ENCODE measurements at places on chromosomes 3 and 15. TPM values are rescaled to one million over a fixed set of nuclear protein-coding genes. Genes with fewer than 3 reads are reported as not detected.

DNA sequence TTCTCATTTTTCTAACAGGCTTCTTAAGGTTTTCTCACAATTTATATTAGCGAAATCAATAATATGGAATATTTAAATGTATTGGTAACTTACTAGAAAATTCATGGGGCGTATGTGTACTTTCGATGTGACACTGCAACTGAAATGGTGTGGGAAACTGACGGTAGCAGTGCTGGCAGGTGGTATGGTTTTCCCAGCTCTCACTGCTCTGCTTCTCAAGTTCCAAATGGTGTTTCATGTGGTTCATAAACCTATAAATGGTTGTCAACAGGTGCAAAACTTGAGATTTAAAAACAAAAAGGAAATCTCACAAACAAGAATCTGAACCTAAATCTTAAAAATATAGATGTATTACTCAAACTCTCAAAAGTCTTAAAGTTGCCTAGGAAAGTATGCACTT, 54.7 kb downstream of the ZNF280D start:
- no peak for DNase-seq

DNA sequence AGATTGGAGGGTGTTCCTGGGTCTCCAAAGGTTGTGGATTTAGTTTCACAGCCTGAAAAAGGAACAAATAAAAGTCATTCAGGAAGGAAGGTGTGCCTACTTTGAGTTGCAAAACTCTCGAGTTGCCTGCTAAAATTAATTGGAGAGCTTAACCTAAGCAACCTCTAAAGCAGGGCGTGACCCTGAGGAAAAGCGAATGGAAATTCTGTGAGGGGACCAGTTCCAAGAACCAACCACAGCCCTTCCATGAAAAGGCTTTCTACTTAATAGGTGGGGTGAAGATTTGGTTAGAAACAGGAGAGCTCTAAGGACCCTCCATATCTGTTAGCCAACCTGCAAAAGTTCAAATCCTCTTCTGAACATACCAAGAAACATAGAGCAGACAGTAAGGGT, 1.5 kb downstream of the CD80 start:
- DNase-seq = no peak

NKIRAS1 gene
- total RNA-seq = 8.8 TPM

DNA sequence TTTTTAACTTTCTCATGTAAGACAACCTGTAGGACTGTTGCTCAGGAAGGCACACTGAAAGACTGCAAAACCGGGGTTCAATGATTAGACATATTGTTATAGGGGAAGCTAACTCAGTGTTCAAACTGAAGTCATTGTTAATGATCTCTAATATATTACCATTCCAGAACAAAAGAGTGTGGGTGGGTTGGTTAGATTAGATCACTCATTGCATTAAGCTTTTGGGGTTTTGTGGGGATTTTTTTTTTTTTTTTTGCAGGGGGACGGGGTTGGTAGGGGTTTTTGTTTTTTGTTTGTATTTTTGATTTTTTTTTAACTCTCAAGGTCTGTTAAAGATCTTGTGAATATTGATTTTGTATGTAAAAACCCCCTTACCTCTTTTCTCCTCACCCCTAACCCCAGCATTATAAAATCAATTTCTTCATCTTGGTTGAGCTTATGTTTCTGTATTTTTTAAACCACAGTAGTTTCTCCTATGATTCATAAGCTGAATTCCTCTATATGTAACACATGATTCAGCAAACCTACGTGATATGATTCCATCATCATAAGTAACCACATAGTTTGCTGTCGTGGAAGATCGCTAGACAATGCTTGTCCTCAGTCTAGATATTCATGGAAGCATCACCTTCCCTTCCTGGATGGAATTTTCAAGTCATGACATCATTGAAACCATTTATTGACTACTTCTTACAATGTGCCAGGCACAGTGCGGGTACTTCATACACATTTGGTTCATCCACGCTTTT, 544.1 kb upstream of the MDFIC2 start:
- DNase-seq = no peak

- DNase-seq = no peak
These were observed 17.8 kb downstream of the SPTBN5 start for GRCh38 chr15:41876007-41876406.

- no peak for DNase-seq
These were observed 277.6 kb upstream of the STT3B start for GRCh38 chr3:31255007-31255581.

DNA sequence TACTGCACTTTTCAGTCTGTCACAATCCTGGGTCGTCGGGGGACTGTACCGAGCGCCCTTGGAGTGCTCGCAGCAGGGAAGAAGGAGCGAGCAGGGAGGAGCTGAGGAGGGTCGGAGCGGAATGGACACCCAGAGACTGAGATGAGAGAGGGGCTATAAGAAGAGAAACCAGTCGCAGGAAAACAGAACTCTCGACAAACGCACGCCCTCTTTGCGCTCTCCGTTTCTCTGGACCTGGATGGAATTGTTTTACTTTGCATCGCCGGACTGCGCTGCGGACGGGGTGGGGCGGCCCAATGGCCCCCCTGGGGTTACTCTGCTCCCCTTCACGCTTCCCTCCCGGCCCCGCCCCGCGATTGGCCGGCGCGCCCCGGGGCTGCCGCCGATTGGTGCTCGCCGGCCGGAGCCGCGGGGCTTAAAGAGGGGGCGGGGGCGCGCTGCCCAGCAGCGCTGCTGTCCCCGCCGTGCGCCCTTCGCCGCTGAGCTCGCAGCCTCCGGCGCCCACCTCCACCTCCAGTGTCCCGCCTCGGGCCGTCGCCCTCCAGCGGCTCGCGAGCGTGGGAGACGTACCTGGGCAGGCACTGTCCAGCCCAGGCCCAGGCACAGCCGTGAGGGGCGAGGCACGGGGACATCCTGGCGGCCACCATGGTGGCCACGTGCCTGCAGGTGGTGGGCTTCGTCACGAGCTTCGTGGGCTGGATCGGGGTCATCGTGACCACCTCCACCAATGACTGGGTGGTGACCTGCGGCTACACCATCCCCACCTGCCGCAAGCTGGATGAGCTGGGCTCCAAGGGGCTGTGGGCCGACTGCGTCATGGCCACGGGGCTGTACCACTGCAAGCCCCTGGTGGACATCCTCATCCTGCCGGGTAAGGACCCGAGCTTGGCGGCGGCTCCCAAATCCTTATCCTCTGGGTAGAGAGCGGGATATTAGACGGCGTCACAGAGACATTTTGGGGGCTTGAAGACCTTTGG, at the start of gene CLDN11:
CLDN11 (plus strand) TSS at position 447 of the 977 bp plus-strand sequence; CDS start at position 646, 199 bp downstream.
- DNase-seq = no peak

TMEM43 gene
- total RNA-seq = 42.7 TPM

DNA sequence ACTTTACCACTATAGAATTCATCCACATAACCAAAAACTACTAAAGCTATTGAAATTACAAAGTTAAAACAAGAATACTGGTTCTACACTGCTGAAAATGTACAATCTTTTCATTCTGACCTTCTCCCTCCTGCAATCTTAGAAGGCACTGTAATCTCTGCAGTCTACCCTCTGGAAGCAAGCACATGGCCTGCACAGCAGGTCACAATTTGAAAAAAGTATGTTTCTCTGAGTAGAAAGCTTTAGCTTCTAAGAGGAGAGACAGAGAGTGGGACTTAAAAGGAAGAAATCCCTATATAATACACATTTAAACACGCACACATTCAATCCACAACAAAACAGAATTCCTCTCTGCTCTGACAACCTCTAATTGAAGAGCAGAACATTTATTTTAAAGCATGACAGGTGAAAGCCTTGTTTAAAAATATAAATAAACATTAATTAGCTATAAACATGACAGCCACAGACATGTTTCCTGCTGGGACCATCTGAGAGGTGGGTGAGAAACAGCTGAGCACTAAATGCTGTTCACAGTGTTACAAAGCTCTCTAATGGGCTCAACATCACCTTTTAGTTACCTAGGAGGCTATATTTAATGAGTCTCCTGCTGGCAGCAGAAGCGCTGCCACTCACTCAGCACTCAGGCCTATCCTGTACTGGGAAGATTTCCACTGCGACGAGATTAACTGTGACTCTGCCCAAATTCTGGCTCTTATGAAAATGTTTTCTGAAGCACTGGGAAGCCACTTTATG, 447.4 kb downstream of the AGBL1 start:
- no peak for DNase-seq

GOLGA6L7 gene
- not detected for total RNA-seq

CYP1A2 gene
- total RNA-seq = not detected

GRCh38 chr3:186237915-186238314, 124.1 kb downstream of the DGKG start:
- DNase-seq = no peak

STAC gene
- total RNA-seq = 0.93 TPM

DNA sequence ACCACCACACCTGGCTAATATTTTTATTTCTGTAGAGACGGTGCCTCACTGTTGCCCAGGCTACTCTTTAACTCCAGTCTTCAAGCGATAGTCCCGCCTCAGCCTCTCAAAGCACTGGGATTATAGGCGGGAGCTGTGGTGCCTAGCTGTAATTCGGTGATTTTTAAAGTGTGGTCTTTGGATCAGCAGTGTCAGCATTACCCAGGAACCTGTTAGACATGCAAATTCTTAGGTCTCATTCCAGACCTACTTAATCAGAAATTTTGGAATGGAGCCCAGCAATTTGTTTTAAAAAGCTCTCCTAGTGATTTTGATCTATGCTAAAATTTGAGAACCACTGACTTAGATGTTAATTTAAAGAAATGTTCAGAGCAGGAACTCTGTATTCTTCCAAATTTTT, 51.9 kb downstream of the GOLM2 start:
- DNase-seq = no peak

Measured in neural crest cell (in vitro differentiated cells).